ENCODE measurements at places on chromosomes 16 and 17.

DNA sequence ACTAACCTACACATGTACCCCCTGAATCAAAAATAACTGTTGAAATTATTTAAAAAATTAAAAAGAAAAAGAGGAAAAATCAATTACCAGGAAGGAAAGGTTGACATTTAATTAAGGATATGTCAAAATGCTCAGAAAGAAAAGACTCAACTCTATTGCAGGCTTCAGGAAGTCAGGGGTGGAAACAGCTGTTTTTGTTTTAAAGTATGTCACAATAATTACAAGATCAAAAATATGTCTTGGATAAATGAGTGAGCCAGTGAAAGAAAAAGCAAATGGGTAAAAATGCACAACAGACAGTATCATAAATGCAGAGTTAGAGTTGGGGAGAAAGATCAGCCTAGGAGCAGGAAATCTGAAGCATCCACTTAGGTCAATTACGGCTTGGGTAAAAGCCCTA, 146.0 kb downstream of the CDH11 start:
- DNase-seq, result no peak

DNA sequence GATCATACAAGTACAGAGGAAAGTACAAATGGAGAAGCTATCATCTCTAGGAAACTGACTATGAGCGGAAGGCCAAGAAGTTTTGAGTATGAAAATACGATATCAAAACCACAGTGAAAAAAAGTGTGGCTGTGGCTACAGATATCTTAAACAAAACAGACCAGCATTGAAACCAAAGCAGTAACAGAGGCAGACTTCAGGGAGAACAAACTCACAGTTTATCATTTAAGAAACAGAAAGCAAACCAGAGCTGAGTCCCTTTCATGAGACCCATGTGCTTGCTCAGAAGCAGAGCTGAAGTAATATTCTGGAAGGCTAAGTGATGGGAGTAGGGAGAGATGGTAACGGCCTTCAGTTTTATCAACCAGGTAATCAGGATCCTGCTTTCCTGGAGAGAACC, 317.8 kb downstream of the CA10 start:
- DNase-seq, result no peak

DNA sequence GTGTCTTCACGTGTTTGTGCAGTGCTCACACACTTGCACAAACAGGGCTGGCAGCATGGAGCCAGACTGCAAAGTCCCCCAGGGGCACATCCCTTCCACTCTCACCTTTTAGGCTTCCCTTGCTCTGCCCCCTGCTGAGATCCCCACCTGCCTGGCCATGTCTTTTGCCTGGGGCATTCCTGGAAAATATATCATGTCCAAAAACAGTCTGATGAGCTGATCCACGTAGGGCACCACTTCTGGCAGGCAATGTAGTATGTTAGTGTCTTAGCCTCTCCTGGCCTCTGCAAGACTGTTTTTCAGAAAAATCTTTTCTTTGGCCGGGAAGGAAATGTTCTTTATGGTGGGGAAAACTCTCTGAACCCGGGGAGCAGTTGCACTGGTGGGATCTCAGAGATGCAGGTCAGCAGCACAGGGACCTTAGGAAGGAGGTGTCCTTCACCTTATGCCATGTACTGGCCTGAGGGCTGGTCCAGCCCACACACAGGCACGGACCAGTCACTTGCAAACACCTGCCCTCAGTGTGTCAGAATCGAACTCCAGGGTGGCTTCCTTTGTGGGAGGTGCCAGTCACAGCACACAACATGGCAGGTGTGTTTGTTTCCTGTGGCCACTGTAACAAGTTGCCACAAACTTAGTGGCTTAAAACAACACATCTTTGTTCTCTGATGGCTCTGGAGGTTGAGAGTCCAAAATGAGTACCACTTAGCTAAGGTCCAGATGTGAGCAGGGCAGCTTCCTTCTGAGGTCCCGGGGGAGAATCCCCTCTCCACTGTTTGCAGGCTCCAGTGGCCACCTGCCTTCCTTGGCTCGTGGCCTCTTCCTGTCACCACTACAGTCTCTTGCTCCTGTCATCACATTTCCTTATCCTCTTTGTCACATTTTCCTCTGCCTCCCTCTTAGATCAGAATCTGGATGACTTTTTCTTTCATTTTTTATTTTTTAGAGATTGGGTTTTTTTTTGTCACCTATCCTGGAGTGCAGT, 46.6 kb downstream of the MPRIP start:
- DNase-seq, result no peak

DNA sequence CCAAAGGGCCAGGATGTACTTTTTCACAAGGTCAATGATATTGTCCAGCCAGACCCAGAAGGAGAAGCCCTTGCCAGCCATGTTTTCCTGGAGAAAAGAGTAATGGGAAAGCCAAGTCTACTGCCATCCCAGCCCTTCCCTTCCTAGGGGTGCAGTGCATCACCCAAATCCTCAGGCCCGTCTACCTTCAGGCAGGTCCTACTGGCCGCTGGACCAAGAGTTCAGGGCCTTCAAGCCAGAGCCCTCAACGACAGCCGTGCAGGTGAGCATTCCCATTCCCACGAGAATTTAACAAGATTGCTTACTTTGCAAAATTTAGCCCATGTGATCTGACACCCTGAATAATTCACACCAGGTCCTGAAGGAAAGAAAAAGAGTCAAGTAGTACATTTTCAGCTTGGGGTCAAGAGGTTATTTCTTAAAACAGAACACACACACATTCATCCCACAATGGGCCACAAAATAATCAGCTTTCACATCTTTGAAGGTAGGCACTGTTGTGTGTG, 35.0 kb downstream of the STAT5A start:
- no peak for DNase-seq

DNA sequence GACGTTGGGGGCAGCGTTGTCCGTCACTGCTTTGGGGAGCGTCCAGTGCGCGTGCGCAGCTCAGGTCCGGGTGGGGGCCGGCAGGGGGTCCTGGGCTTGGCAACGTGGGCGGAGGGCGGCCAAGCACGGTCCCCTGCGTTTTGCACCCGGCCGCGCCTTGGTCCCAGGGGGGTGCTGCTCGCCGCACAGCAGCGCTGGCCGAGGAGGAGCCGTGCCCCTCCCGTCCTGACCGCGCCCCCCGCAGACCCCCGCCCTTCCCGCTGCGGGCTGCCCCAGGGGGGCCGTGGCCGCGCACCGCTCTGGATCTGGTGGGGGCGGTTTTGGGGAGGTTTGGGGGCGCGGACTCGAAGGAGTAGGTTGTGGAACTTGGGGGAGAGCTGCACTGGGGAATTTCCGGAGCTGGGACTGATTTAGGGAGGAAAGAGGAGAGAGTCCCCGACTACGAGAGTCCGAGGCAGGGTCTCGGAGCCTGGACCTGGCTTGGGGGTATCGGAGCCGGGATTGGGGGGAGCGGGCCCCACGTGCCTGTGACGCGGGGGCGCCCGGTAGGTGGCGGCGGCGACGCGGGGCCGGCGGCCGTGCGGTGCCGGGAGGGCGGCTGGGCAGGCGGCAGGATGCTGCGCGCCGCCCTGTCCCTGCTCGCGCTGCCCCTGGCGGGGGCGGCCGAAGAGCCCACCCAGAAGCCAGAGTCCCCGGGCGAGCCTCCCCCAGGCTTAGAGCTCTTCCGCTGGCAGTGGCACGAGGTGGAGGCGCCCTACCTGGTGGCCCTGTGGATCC, at the start of gene SLC9A5:
SLC9A5 (plus strand) TSS at position 579 of the 777 bp plus-strand sequence; CDS start at position 615, 36 bp downstream.
- no peak for DNase-seq

DNA sequence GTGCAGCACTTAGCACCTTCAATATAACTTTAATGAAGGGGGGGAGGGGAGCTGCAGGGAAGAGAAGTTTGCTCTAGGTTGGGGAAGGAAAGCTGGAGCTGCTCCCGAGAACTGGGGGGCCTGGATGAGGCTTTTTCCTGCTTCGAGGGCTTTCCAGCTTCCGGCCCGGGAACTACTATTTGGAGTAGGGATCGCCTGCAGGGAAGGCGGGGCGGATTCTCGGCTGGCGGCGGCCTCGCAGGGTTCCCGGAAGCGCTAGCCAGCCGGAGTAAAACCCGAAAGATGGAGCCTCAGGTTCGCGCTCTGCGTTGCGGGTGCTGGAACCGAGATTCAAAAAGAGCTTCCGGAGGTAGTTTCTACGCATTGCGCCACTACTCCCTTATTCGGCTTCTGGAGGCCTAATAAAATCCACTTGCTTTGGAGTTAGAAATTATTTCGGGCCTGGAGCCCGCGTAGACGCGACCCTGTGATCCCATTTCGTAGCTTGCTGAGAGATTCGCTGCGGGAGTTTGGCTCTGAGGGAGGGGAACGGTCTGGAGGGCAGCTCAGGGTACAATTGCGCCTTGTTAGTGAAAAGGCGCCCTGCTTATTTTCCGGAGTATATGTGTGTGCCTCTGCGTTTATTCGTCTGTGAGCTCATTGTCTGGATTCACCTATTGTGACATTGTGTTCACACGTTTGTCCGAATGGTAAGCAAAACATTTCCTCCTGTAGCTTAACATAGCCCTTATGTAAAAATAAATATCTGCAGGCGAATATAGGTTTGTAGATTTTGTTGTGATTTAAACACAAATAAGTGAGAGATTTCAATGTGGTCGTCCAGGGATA, 652 bp downstream of the PRAC2 start:
- DNase-seq, result no peak

DNA sequence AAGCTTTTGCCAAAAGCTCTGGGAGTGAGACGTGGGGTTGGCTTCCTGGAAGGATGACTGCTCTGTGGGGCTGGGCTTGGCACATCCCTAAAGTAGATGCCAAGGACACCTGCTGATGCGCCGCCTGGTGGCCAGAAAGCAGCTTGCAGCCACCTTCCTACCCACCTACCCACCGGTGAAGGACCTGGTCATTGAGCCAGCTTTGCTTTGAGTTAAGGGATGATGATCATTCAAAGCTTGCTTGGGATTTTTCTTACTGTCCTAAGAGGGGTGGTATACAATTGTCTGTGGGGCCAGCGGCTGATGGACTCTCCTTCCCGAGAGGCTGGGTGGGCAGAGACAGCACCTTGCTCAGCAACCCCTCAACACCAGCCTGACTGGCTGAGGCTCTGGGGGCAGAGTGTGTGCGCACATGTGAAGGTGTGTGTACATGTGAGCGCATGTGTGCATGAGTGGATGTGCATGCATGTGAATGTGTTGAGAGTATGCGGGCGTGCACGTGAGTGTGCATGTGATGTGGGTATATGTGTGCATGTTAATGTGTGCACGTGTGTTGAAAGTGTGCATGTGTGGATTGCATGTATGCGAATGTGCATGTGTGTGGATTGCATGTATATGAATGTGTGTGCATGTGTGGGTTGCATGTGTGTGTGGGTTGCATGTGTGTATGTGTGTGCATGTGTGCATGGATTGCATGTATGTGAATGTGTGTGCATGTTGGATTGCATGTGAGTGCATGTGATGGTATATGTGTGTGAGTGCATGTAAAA, 18.6 kb downstream of the C1QTNF1 start:
- DNase-seq, result peak; percentile 67

DNA sequence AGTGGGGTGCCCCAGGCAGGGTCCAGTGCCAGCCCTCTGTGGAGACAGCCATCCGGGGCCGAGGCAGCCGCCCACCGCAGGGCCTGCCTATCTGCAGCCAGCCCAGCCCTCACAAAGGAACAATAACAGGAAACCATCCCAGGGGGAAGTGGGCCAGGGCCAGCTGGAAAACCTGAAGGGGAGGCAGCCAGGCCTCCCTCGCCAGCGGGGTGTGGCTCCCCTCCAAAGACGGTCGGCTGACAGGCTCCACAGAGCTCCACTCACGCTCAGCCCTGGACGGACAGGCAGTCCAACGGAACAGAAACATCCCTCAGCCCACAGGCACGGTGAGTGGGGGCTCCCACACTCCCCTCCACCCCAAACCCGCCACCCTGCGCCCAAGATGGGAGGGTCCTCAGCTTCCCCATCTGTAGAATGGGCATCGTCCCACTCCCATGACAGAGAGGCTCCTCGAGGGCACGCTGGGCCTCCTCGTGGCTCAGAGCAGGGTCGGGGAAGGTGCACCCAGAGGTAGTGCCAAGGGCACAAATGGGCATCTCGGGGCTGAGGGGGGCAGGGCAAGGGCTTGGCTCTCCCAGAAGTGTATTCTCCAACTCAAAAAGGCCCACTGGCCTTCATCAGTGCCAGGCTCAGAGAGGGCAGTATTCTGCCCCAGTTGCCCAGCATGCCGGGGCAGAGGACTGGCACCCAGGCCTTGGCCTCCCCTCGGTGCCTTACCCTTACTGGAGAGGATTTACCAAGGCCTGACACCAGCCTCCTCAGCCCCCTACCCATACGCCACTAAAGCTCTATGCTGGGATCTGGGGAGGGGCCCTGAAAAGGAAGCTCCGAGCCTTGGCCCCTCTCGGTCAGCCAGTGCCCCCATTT, at the start of gene CDH5:
CDH5 (plus strand) TSS at position 259 of the 867 bp plus-strand sequence. CDS start 12,647 bp downstream, outside the sequence.
- DNase-seq, result no peak

- DNase-seq, result no peak
Measured at GRCh38 chr17:68605914-68606313, 4.7 kb upstream of the FAM20A start.

DNA sequence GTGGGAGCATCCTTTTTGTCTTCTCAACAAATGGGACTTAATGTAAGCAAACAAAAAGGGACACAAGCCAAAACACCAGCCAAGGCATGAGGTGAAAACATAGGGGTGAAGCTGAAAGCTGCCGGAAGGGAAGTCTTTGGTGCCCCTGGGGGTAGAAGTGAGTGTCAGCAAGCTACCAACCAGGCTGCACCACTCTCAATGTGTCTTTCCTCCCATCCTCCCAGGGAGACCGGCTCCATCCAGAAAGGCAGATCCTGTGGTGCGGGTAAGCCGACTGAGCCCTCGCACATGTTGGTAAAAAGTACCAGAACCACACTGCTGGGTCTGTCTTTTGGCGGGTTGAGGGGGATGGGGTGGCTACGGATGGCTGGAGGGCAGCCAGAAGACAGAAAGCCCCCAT, 52.0 kb upstream of the SREBF1 start:
- no peak for DNase-seq

DNA sequence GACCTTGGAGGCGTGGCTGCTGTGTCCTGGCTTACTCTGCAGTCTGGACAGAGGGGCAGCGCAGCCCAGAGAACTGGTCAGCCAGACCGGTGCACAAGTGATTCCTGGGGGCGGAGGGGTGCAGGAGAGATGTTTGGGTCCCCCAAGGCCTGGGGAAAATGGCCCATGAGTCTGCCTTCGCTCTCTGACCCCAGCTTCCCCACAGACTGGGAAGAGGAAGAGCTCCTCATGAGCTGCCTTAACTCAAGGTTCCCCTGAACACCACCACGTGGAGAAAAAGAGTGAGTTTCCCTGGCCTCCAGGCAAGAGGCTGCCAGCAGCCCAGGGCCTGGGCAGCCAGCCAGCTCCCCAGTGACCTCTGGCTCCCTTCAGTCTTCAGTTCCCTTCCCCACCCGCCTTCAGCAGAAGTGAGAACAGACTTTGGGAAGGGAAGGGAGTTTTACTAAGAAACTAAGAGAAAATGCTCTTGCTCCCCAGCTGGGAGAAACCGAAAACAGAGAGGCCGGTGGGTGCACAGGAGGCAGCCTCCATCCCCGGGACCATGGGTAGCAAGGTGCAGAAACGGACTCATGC, 2.0 kb upstream of the C17orf99 start:
- DNase-seq, result no peak

- DNase-seq, result peak; percentile 13
Measured at GRCh38 chr17:41863074-41863848, 2.0 kb downstream of the KLHL11 start.

- DNase-seq, result no peak
Measured at GRCh38 chr17:50090971-50091917, 3.9 kb upstream of the PDK2 start.
